Activated CD4-positive, alpha-beta T cell treated with anti-CD3 and anti-CD28 coated beads, Interleukin-2, amount 50 U/mL, for 24 hours (primary cell): ENCODE measurements at places on chromosomes 7 and 10.

DNA sequence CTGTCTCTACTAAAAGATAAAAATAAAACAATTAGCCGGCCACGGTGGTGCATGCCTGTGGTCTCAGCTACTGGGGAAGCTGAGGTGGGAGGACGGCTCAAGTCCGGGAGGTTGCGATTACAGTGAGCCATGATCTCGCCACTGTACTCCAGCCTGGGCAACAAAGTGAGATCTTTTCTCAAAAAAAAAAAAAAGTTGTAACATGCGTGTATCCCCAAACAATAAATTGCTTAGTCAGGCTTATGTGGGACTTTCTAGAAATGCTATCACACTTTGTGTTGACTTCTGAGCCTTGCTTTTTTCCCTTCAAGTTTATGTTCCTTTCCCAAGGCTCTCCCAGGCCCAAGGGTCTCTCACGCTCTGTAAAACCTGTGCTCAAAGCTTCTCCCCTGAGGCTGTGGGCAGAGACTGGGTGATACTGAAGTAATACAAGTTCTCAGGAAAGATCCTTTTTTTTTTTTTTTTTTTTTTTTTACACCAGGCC, 88.0 kb upstream of the TNS3 start:
- DNase-seq = no peak

DNA sequence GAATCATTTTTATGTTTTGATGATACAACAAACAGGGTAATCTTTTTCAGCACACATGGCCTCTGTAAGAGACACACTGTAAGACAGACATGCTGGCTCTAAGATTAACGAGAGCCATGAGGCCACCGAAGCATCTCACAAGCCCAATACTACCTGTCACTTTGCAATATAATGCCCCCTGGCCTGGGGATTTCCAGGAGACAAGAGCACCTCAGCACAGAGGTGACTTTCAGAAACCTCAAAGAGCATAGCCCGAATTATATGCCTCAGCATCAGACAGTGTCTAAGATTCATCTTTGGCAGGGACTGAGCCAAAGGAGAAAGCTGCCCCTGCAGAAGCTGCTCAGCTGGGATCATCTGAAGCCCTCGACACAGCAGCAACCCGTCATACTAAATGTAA, 44.2 kb upstream of the TMEM213 start:
- DNase-seq = no peak

GRCh38 chr10:133336577-133337369, at the start of gene CALY:
TSS of gene CALY (minus strand) at chr10:133336896. CDS start at chr10:133328989, 7,907 bp downstream.
- DNase-seq = no peak

DNA sequence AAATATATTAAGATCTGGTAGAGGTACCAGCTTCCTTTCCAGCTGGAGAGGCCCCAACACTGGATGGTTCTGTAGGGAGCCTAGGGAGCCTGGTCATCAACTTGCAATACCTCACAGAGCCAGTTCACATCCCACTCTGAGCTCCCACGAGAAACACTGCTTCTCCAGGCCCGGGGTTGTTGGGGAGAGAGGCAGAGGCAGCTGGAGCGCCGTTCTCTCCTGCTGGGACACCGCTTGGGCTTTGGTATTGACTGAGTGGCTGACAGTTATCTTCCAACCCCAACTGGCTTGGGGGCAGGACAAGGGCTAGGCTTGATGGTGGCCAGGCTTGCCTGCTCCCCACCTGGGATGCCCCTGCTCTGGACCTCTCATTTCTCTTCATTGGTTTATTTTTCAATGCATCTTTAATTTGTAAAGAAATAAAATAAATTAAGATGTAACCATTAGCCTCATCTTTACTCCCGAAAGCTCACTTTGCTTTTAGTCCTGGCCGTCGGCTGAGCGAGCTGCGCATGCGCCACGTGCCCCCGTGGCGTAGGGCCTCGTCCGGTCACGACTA, 10.0 kb upstream of the CHCHD1 start:
- peak; percentile 55 for DNase-seq

- DNase-seq = no peak
These were observed 15.9 kb upstream of the TMEM72 start for GRCh38 chr10:44895280-44895679.

DNA sequence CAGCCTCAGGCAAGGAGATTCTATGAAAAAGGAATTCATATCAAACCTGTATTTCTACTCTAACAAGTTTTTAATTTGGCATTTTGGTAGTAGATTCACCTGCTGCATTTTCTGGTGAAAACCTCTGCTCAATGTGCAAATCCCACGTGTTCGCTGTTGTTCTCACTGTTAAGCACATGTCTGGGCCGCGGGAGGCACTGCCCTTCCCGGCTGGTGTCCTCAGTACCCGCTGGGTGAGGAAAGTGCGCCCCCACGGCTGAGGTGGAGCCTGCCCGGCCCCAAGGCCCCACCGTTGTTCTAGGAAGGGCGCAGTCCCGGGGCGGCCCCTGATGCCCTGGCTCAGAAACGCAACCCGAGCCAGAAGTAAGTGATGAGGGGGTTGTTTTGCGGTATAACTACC, 193.4 kb upstream of the VWC2 start:
- no peak for DNase-seq

DNA sequence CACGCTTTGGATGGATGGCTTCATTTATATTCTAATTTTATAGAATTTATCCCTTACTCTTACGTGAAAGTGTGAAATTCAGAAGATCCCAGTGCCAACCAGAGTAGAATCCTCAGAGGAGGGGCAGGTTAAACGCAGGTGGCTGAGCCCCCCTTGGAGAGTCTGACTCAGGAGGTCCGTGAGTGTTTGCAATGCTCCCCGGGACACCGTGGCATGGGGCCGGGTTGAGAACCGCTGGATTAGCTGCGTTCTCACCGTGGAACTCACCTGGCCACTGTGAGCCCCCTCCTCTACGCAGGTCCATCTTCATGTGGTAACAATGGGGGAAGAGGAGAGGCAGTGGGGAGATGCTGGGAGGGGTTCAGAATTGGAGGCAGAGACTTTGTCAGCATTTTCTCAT, 638.0 kb upstream of the MKI67 start:
- no peak for DNase-seq

DNA sequence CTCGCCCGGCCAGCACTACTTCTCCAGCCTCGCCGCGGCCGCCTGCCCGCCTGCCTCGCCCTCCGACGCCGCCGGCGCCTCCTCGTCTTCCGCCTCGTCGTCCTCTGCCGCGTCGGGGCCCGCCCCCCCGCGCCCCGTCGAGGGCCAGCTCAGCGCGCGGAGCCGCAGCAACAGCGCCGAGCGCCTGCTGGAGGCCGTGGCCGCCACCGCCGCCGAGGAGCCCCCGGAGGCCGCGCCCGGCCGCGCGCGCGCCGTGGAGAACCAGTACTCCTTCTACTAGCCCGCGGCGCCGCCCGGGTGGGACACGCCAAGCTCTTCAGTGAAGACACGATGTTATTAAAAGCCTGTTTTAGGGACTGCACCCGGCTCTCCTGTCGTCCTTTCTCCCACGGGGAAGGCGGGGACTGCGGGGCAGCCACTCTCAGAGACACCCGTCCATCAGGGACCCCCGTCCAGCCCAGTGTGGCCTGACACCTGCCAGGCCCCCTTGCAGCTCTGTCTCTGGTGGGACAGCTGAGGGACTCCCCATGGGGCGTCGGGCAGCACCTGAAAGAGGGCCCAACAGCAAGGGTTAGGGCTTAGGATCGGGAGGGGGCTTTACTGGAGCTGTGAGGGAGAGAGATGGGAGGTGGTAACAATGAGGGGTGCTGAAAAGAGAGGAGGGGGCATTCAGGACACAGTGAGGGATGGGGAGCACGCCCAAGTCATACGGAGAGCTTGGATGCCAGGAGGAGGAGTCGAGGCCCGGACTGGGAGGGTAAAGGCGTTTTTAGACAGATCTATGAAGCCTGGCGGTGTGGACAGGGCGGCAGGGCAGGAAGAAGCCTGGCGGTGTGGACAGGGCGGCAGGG, 34.7 kb downstream of the SPDYE6 start:
- DNase-seq = no peak

DNA sequence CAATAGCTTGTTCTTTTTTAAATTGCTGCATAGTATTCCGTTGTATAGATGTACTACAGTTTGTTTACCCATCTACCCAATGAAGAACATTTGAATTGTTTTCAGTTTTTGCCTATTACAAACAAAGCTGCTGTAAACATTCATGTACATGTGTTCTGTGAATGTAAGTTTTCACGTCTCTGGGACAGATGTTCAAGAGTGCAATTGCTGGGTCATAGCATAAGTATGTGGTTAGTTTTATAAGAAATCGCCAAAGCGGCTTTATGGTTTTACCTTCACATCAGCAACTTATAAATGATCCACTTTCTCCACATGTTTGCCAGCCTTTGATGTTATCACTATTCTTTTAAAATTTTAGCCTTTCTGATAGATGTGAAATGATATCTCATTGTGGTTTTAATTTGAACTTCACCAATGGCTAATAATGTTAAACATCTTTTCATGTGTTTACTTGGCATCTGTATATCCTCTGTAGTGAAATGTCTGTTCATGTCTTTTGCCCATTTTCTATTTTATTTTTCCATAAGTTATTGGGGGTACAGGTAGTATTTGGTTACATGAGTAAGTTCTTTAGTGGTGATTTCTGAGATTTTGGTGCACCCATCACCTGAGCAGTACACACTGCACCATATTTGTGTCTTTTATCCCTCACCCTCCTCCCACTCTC, 73.5 kb downstream of the TBXAS1 start:
- DNase-seq = no peak

DNA sequence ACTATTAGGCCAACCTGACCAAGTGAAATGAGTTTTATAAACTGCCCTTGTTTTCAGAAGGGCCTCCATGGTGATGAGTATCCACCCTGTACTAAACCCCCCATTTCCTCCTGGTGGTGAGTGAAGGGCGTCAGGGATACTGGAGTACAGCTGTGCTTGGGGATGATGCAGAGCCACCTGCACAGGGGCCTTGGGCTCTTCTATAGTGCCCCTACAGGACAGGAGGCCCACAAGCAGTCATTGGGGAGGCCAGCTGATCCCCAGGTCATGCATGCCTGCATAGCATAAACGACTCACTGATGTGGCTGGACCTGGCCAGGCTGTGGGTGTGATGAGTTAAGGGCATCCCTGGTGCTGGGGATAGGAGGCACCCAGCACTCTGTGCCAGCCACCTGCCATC, 114.1 kb upstream of the CELF2 start:
- no peak for DNase-seq

GRCh38 chr7:110664803-110665202, 426.1 kb upstream of the LRRN3 start:
- no peak for DNase-seq

DNA sequence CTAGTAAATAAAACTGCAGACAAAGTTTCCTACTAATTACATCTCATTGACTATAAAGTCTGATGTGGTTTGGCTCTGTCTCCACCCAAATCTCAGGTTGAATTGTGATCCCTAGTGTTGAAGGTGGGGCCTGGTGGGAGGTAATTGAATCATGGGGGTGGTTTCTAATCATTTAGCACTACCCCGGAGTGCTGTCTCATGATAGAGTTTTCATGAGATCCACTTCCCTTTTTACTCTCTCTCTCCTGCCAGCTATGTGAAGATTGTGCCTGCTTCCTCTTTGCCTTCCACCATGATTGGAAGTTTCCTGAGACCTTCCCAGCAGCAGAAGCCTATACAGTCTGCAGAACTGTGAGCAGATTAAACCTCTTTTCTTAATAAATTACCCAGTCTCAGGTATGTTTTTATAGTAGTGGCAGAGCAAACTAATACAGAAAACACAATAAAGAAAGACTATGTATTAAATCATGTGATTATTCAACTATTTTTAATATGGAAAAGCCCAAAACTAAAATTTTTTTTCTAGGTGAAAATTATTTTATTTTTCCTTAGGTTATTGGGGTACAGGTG, 232.1 kb downstream of the FZD1 start:
- no peak for DNase-seq

GRCh38 chr10:74677951-74678350, 148.4 kb upstream of the KAT6B start:
- DNase-seq = no peak

GRCh38 chr10:76305930-76306615, 874.6 kb downstream of the LRMDA start:
- no peak for DNase-seq

DNA sequence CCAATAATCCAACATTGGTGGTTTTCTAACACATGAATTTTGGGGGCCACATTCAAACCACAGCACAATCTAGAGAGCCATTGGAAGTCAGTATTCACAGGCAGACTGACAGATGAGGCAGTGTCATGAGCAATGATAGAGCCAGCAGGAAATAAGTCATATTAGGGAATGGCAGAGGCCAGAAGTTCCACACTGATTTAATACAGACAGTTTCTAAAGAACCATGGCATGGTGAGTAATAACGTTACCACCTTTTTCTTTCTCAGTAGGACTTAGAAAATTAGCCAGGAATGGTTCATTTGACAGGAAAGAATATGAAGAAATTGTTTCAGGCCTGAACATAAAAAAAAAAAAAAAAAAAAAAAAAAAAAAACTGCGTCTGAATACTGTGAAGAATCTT, 210.3 kb downstream of the GPAM start:
- no peak for DNase-seq

DNA sequence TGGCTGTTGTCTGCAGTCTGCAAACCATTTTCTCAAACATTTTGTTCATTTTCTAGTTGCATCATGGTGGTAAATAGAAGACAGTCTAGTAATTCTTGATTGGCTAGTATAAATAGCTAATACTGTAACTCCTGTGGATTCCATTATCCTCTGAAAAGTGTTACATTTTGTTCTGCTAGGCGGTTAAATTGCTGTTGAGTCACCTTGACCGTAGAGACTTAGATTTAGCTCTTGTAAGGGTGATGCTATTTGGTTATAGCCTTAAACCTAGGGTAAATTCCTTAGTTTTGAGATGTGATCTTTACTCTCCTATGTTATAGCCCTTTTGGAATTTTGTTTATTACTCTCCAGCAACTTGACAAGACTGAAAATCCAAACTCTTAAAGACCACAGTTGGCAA, 58.8 kb downstream of the SHOC2 start:
- DNase-seq = no peak

GRCh38 chr10:3068968-3069737, 1.8 kb downstream of the PFKP start:
- no peak for DNase-seq

DNA sequence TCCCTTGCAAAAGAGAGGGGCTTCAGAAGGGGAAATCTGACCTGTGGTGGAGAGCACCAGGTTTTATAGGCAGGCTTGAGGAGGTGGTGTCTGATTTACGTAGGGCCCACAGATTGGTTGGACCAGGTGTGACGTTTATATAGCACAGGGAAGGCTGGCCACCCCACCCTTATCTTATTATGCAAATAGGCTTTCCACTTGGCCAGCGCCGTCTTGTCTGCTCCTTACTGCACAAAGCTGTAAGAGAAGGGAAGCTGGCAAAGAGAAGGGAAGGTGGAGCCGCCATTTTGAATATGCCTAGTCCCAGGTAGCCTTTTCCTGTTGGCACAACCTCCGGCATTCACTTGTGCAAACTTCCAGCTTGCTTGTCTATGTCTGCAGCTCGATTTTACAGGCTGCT, 221.4 kb downstream of the GATA3 start:
- DNase-seq = no peak

- DNase-seq = no peak
These were observed 87.5 kb upstream of the IFRD1 start for GRCh38 chr7:112362731-112363131.

GRCh38 chr7:8143151-8143874, 118.7 kb downstream of the ICA1 start:
- no peak for DNase-seq
